ENCODE measurements at places on chromosomes 3 and 15. TPM values are rescaled to one million over a fixed set of nuclear protein-coding genes. Genes with fewer than 3 reads are reported as not detected.
A peak's percentile ranks its signal among the peaks of the same experiment; 100 is the strongest.

- DNase-seq = no peak
Observed at GRCh38 chr15:77742127-77742526, 109.4 kb upstream of the LINGO1 start.

GRCh38 chr15:62173215-62173614 lies 8.1 kb upstream of the C2CD4B start:
- DNase-seq = no peak

- DNase-seq = no peak
Observed at GRCh38 chr3:111968319-111969054, 10.3 kb upstream of the ABHD10 start.

EFHB gene
- total RNA-seq = 3.2 TPM

SLC28A1 gene
- total RNA-seq = not detected

DNA sequence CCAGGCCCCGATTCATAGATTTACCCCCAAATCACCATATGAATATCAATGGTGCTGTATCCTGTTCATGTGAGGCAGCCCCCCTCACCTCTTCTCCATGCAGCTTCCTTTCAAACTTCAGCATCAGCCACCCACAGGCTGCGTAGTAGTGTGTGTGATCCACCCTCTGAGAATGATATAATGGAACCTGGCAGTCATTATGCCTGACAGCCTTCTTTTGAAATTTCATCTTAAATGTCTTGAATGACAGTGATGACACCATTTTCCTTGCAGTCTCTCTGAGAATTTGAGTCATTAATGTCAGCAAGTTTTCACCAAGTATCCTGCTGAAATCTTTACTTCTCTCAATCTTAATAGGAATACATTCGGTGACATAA lies 3.5 kb upstream of the CLRN1 start:
- no peak for DNase-seq

AMOTL2 gene
- total RNA-seq = not detected

DNA sequence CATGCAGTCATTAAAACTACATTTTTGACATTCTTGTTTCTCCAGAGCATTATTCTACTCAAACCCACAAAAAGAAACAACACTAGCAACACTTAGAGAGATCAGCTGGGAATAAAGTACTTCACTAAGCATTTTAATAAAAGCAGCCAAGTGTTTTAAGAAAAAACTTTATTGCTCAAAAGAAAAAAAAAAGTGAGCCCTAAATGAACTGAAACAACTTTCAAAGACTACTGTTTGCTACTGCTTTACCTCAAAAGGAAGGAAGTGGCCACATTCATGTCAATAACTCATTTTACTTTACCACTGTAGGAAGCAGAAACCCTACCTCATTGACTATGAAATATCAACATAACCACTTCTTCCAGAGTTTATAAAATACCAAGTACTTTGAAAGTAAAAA lies 91.3 kb downstream of the UACA start:
- no peak for DNase-seq

DNASE1L3 gene
- total RNA-seq = not detected

CGNL1 gene
- not detected for total RNA-seq

CPN2 gene
- total RNA-seq = not detected

SLC22A14 gene
- 0.22 TPM for total RNA-seq

DNA sequence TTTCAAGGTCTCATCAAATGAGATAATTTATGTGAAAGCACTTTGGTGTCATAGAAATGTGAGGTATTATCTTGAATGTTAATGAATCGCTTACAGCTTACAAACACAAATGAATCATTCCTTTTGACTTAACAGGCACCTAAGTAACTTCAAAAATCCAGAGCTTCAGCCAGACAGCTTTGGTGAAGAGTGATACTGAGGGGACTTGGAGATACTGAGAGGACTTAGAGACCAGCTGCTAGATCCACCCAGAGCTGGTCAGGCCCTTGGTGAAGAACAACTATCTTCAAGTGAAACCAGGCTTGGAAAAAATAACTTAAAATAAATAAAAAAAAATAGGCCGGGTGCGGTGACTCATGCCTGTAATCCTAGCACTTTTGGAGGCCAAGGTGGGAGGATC lies 16.2 kb upstream of the ZFYVE19 start:
- no peak for DNase-seq

- DNase-seq = no peak
Observed at GRCh38 chr15:66720206-66721010, 18.4 kb downstream of the SMAD6 start.

DNA sequence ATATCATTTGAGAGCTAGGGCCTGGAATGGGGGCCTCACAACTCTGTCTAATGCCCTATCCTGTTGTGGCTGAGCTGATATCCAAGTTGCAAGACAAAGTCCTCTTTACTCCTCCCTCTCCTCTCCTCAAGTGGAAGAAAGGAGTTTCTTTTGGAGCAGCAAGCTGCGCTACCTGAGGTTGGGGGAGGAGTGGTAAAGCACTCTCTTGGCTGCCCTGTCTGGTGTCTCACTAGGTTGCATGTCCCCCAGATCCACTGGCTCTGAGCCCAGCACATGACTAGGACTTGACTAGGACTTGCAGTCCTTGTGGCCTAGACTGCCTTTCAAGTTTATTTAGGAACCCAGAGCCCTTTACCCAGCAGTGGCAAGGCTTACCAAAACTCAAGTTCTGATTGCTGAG lies 141.1 kb upstream of the SETMAR start:
- no peak for DNase-seq

DNA sequence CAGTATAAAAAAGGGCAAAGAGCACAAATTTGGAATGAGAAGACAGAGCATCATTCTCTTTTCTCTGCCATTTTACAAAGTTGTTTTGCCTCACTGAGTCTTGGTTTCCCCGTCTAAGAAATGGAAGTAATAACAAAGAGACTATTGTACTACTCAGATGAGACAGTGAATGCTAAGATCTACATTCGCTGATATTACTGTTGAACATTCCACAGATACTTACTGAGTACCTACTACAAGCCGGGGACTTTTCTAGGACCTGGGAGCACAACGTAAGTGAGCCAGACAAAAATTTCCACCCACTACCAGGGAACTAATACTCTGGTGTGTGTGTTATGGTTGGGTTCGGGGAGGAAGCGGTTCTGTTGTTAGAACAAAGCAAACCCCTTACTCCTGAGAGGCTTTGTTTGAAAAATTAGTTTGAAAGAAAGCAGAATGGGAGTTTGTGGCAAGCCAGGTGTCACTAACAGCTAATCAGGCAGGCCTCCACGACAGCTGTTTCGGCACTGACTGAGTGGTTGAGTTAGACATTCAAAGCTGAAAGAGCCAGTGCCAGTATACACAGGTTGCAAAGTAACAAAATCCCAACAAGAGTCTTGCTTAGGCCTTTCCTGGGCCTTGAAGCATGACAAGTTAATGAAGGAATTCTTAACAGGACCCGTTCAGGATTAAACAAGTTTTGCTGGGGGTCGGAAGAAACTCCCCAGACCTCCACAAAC lies 458.3 kb downstream of the EDEM1 start:
- no peak for DNase-seq

DNA sequence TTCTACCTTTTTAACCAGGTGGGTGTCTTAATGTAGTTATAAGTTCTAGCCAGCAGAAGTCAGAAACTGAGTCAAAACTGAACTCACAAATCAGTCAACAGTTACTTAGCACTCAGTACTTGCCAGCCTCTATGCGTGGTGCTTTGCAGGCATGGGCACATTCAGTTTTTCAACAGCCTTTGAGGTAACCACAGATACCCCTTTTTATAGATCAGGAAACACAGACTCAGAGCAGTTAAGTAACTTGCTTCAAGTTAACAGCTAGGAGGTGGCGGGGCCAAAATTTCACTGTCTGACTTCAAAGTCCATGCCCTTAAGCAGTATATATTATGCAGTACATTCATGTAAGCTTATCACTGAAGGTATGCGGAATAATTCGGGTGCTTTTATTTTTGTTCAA lies 139.4 kb downstream of the FHIT start:
- no peak for DNase-seq

- no peak for DNase-seq
Observed at GRCh38 chr15:37078566-37078965, 21.8 kb downstream of the MEIS2 start.

DNA sequence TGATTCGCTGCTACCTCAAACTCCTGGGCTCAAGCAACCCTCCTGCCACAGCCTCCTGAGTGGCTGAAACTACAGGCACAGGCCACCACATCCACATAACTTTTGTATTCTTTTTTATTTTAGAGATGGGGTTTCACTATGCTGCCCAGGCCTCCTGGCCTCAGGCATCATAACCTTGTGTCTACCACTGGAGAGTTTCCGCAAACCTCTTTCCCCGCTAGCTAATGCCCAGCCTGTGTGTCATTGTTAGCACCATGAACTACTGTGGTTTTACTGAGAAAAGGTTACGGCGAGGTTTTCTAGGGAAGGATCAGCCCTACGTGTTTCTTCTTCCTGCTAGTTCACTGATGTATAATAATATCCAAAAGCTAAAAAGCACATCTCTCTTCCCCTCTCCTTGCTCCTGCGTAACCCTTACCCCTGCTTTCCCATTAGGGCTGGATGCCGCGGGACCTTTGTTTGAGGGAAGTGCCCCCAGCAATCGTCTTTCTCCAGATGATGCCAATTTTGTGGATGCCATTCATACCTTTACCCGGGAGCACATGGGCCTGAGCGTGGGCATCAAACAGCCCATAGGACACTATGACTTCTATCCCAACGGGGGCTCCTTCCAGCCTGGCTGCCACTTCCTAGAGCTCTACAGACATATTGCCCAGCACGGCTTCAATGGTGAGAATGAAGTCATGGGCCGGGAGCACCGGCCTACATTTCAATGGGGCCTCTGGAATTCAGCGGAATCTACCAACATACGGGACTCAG lies 113.7 kb downstream of the LIPC start:
- DNase-seq = no peak

CX3CR1 gene
- total RNA-seq = 0.96 TPM

GRCh38 chr3:120587332-120587975 lies 8.7 kb upstream of the NDUFB4 start:
- no peak for DNase-seq

GRCh38 chr3:61268644-61269043 lies 17.4 kb upstream of the FHIT start:
- DNase-seq = no peak

- no peak for DNase-seq
Observed at GRCh38 chr3:87307805-87308204, 31.4 kb upstream of the POU1F1 start.

- peak; percentile 78 for DNase-seq
Observed at GRCh38 chr3:133573629-133574194, at the start of gene CDV3. Gene CDV3 (plus strand): TSS chr3:133573686. CDS start chr3:133574045, 359 bp downstream.

OCA2 gene
- not detected for total RNA-seq

EAF2 gene
- 9.6 TPM for total RNA-seq

- no peak for DNase-seq
Observed at GRCh38 chr3:150739200-150739863, 23.6 kb downstream of the SIAH2 start.

GRCh38 chr3:195860456-195860855 lies 47.9 kb downstream of the TNK2 start:
- DNase-seq = no peak

DNA sequence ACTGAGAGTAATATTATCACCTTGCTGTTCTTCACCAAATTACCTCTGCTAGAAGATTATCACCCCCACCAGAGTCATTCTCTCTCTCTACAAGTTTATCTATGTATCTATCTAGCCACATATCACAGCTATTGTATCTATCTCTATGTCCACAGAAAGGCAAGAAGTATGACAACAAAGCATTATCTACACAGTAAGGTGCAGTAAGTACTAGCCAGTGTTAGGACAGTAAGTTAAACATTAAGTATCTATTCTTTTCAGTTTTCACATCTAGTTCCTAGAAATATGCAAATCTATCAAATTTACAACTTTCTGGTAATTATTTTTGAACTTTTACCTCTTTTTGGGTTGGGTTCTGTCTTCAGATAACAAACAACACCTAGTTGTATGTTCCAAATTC lies 26.5 kb upstream of the XXYLT1 start:
- DNase-seq = no peak

GRCh38 chr3:176987901-176988650 lies 209.2 kb downstream of the TBL1XR1 start:
- no peak for DNase-seq

FRG2C gene
- not detected for total RNA-seq

MKRN3 gene
- 5.7 TPM for total RNA-seq

PLCL2 gene
- total RNA-seq = 85.0 TPM

GRCh38 chr3:112496366-112497067 lies 2.8 kb downstream of the BTLA start:
- DNase-seq = no peak

GRCh38 chr15:28109626-28110455 lies 10.7 kb upstream of the OCA2 start:
- DNase-seq = no peak

LYZL4 gene
- total RNA-seq = not detected

DNA sequence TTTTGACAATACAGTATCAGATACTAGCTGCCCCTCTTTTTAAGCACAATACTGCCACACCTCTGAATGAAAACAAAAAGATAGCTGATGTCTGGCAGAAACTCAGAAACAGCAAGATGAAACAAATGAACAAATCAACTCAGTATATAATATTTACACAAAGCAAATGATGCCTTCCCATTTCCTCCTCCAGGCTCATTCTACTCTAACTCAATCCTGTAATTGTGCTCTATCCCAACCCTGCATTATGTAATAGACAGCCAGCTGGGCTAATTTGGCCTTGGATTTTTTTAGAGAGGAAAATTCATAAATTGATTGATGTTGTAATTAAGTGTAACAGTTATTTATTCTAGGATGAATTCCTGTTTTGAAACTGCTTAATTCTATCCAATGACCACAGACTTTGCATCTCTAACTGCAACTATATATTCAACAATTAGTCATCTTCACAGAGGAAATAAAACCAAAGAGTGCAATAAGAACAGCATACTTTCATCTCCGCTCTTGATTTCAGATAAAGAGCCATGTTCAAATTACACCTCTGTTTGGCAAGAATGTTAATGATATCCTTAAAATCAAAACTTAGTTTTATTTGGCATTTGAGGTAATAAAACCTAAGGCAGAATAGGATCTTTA lies 6.1 kb downstream of the ATG3 start:
- no peak for DNase-seq

DNA sequence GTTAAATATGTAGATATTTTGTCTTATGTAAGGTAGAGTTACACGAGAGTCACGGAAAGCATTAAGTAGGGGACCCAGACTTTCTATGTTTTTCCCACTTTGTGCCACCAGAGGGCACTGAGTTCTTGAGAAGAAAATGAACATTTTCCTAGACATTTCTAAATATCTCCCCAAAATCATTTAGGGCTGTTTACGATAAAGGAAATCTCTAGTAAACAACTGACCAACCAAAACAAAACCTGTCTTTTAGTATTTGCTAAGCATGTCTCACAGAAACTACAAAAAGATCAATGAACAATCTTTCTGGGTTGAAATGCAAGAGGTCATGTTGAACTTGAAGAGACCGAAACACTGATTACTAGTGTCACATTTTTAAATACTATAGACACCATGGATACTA lies 16.1 kb downstream of the POU1F1 start:
- peak; percentile 34 for DNase-seq
